ENCODE measurements at places on chromosomes 3 and 15.

DNA sequence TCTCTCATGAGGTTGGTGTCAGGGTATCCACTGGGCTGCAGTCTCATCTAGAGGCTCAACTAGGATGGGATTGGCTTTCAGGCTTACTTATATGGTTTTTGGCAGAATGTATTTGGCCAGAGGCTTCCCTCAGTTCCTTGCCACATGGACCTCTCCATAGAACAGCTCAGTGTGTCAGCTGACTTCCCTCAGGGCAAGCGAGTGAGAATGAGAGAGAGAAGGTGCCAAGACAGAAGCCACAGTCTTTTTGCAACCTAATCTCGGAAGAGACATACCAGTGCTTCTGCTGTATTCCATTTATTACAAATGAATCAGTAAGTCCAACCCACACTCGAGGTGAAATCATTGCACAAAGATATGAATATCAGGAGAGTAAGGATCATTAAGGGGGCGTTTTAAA, 129.2 kb downstream of the CCNL1 start:
- no peak for DNase-seq

GRCh38 chr15:101560722-101561583, 71.4 kb upstream of the PCSK6 start:
- no peak for DNase-seq

DNA sequence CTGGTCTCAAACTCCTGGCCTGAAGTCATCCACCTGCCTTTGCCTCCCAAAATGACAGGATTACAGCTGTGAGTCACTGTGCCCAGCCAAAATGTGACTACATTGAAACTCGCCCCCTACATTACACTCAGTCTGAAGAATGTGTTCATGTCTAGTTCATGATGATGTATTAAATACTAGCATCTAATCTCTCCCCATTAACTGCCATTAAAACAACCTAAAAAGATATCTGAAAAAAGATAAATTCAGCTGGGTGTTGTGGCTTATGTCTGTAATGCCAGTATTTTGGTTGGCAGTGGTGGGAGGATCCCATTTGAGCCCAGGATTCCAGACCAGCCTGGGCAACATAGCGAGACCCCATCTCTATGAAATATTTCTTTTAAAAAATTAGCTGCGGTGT, 159.4 kb downstream of the PCCB start:
- no peak for DNase-seq

- no peak for DNase-seq
Observed at GRCh38 chr15:100895721-100896120, 16.1 kb downstream of the ALDH1A3 start.

DNA sequence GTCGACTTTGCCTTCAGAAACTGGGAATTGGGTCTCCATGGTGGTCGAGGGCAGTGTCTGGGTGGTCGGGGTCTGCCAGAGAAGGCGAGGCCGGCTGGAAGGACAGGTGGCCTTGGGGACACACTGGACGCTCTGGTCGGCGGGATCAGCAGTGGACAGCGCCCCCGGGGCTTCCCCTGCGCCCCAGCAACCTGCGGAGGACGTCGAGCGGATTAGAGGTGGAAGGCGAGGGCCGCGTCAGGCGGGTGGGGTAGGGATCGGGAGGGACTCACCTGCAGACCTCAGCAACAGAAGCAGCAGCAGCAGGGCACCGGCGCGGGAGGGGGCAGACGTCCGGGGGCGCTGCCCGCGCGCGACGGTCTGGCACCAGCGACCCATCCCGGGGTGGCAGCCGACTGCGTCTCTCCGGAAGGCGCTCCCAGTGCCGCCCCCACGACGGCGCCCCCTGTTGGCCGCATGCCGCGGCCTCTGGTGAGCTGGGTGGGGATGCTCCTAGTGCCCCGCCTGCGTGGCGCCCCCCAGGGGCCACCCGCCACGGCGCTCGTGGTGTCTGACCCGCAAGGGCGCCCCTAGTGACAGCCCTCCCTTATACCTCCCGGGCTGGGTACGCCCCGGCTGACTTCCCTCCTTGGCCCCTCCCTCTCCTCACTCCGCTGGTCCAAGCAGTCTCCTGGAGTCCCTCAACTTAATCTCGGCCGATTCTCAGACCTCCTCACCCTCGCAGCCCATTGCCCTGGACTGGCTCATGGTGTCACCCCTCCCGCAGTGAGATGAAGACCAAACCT, at the start of gene PRSS50:
Gene PRSS50 (minus strand): TSS at position 423 of the 785 bp plus-strand sequence. CDS start 45 bp downstream, at position 378.
- no peak for DNase-seq

Measured in effector memory CD4-positive, alpha-beta T cell (primary cell).